ENCODE measurements at places on chromosomes 4 and X. TPM values are rescaled to one million over a fixed set of nuclear protein-coding genes. Genes with fewer than 3 reads are reported as not detected.

- H3K27ac ChIP-seq = peak overlapping the region; percentile 1
- peaks cover 10% of the 10 kb centered on the region for H3K4me1 ChIP-seq
- peaks cover 4% of the 10 kb centered on the region for H3K36me3 ChIP-seq
- peaks cover 3% of the 10 kb centered on the region for H3K27me3 ChIP-seq
Measured at GRCh38 chrX:85243155-85243554, 424 bp downstream of the SATL1 start.

Gene ATOH1
- total RNA-seq = not detected

GRCh38 chr4:126735294-126736132 lies 897.2 kb upstream of the INTU start:
- H3K27me3 ChIP-seq = no peaks in the 10 kb centered on the region
- no peaks in the 10 kb centered on the region for H3K4me1 ChIP-seq
- H3K27ac ChIP-seq = no peak overlapping the region
- H3K4me3 ChIP-seq = no peak overlapping the region
- H3K36me3 ChIP-seq = no peaks in the 10 kb centered on the region

DNA sequence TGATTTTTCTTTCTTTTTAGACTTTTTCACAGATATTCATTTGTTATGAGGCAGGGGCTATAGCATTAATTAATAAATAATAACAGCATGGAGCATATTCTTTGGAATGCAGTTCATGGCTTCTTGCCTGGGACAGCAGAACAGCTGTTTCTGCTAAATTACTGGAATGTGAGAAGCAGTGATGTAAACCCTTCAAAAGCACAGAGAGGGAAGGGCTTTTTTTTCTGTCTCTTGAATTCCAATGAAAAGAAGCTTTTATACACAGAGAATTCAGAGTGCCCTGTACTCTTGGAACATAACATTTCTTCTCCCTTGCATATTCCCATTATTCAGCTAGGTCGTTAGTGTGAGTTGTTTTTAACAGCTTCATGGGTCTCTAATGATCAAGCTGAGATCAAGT lies 28.5 kb upstream of the ANK2 start:
- H3K27ac ChIP-seq = no peak overlapping the region
- no peaks in the 10 kb centered on the region for H3K4me1 ChIP-seq
- no peak for DNase-seq
- H3K27me3 ChIP-seq = no peaks in the 10 kb centered on the region

Measured in activated B cell treated with CpG ODN at 0.5 μM for 24 hours (primary cell).